ENCODE measurements at places on chromosomes 11 and 22.

DNA sequence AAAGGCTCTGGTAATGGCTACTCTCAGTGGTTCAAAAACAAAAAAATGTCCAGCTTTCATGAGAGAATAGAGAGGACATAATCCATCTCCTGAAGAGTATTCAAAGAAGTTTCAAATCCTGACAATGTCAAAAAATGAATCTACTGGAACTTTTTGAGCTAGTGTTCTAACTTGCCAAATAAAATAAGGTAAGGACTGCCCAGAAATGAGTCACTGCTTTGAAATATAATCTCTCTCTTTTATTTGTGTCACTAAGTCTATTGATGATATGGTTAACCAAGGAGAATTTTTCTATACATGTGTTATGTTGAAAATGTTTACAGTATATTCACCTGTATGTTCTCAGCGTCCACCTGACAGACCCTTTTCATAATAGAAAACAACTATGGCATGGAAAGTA is 3.4 kb downstream of the GUCY1A2 start:
- DNase-seq: no peak

- DNase-seq: no peak
Measured at GRCh38 chr11:80937842-80938241, 1497.0 kb upstream of the TENM4 start.

- DNase-seq: no peak
Measured at GRCh38 chr22:26162926-26163325, 6.3 kb upstream of the SEZ6L start.

DNA sequence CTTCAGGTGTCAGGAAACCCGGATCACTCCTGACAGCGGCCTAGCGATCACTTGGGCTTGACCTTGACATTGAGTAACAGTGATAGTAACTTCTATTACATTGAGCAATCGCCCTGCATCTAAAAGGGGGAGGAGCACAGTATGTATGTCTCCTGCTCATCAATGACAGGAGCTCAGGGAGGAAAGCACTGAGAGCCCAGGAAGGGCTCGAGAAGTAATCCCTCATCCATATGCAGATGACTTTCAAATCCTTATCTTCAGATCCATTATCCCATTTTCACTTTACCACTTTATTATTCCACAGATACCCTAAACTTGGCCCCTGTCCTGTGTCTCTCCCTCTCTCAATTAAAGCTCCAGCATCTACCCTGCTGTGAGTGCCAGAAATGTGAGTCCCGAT is 47.8 kb downstream of the ABTB2 start:
- DNase-seq: no peak

DNA sequence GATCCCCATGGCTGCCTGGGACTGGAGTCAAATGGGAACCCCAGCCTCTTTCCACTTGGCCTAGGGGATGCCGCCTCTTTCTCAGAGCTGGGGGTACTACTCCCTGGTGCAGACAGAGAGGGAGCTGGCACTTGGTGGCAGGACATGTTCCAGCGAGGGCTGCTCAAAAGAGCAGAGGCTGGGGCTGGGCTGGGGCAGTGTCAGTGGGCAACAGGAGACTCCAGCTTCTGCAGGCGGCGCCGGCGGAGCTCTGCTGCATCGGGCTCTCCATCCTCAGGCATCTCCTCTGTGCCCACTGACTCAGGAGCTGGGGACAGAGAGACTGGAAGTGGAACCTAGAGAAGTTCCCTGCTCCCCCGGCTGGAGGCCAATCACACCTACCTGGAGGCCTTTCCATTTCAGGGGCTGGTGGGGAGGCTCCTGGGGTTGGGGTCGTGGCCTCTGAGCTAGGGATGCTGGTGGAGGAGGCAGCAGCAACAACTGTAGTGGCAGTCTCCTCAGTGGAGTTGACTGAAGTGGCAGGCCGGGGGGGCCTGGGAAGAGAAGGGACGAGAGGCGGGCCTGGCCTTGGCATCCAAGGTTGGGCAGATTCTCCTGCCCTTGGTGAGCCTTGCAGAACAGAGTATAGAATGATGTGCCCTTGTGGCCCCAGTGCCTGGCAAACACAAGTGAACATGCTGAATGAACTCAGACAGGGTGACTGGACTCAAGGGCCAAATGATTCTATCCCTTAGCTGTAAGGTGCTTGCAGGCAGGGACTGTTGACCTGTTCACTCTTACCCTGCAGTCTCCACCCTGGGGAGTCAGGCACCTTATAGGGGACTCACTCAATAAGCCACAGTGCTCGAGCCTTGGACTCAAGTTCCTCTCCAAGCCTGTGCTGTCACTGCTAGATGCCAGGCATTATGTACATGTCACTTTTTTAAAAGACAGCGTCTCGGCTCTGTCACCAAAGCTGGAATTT is 5.9 kb downstream of the SYVN1 start:
- DNase-seq: no peak

GRCh38 chr22:33687464-33687863 is 232.8 kb downstream of the LARGE1 start:
- no peak for DNase-seq

GRCh38 chr11:103683576-103683975 is 352.9 kb upstream of the DDI1 start:
- no peak for DNase-seq

- peak; percentile 57 for DNase-seq
Measured at GRCh38 chr11:67252831-67253239, 13.4 kb upstream of the GRK2 start.

- DNase-seq: no peak
Measured at GRCh38 chr11:121892863-121893262, 223.2 kb downstream of the BLID start.

- peak; percentile 27 for DNase-seq
Measured at GRCh38 chr22:41976070-41976901, 7.0 kb downstream of the SEPTIN3 start.

DNA sequence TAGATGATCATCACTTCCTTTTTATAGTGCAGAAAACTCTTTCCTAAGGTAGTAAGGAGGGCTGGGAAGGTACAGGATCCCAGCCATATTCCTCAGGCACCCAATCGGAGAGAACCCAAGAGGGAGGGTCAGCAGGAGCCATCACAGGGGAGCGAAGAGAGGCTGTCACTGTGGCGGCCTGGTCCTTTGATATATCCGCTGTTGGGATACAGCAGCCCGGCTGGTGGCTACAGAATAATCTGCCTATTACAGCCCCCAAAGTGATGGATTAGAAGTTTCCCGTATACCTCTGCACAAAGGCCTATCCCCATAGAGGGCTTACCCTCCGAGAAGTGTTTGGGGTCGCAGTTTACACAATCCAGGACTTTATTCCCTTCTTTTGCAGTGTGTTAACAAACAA is 48.5 kb downstream of the OR4D9 start:
- DNase-seq: no peak

GRCh38 chr11:73939096-73939495 is 11.7 kb upstream of the DNAJB13 start:
- DNase-seq: no peak

- DNase-seq: no peak
Measured at GRCh38 chr11:111259896-111260295, 14.4 kb downstream of the POU2AF2 start.

GRCh38 chr22:30892731-30893221 is 75.8 kb downstream of the MORC2 start:
- DNase-seq: no peak

GRCh38 chr11:56013805-56014204 is 13.6 kb upstream of the OR5AS1 start:
- DNase-seq: no peak

GRCh38 chr11:60872124-60872960 is 5.0 kb downstream of the ZP1 start:
- DNase-seq: no peak

GRCh38 chr11:65558930-65559509 is 861 bp upstream of the LTBP3 start:
- no peak for DNase-seq

GRCh38 chr11:104841973-104842525 is 56.2 kb downstream of the CASP12 start:
- no peak for DNase-seq

- DNase-seq: no peak
Measured at GRCh38 chr11:34904421-34904955, 11.7 kb downstream of the APIP start.

Measured in immature natural killer cell (primary cell).